ENCODE measurements at places on chromosomes 6 and 20.

GRCh38 chr6:93299622-93300021 lies 119.7 kb downstream of the EPHA7 start:
- no peak for DNase-seq

GRCh38 chr20:41347523-41348429 lies 7.2 kb downstream of the LPIN3 start:
- DNase-seq, result no peak

DNA sequence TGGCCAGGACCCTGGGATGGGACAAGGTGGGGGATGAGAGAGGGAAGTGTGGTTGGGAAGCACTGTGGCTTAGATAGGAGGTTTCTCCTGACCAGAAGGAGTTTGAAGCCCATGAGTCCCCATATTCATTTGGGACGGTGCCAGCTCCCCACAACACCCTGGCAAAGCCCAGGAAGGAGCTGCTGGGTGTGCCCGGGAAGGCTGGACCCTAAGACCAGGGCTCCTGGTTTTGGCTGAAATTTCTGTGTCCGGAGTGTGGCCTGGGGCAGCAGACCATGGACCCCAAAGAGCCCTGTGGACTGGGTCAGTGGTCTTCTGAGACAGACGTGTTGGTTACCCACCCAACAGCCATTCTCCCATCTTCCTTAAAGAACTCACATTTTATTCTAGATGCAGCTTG lies 15.2 kb downstream of the MAPK13 start:
- no peak for DNase-seq

- no peak for DNase-seq
Observed at GRCh38 chr6:10268111-10268510, 146.8 kb downstream of the TFAP2A start.

GRCh38 chr6:15386110-15386755 lies 140.4 kb downstream of the JARID2 start:
- no peak for DNase-seq

DNA sequence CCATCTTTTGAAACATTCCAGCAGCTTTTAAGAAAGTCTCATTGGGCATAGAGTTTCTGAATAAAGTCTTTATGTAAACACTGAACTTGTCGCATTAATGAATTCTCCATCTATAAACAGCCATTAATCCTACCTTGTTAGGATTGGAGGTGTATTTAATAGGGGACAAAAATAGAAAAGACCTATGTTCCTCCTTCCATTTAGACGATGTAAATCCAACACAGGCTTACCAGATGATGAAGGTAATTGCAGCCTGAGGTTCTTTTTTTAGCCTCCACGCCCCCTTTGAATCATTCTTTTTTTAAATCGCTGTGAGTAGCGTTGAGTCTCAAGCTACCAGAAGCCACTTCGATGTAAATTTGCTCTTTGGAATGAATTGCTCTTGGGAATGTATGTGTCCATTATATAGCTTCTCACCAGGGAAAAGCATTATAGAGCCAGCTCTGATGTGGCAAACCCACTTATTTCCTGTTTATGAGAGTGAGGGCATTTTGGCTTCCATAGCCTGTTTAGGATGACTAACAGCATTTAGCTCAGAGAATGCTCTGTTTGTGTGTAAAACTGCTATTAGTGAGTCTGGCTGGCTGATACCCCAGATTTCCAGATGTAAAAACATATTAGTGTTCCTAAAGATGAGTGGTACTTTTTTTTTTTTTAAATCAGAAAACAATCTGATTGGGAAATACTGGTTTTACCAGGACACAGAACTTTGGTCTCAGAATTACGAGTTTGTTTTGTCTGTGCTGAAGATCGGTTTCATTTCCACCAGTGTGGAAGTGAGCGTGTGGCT lies 74.9 kb upstream of the CLDN20 start:
- no peak for DNase-seq

DNA sequence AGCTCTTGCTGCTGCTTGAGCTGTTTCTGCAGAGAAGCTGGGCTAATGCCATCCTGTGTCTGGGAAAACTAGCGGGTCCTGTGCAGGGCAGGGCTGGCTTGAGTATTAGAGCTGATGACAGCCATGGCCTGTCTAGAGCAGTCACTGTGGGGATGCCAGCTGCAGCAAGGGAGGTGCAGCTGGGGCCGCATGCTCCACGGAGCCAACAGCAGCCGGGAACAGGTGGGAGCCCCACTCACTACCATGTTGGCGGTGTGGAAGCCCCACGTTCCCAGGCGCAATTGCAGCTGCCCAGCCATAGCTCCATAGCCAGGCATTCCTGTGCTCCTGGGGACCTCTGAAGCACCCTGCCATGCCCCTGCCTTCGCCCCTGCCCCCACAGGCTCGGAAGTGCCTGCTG lies 212.9 kb downstream of the TFAP2C start:
- no peak for DNase-seq

GRCh38 chr6:153117986-153118879 lies 12.8 kb downstream of the RGS17 start:
- no peak for DNase-seq
